ENCODE measurements at places on chromosomes 2 and 18. TPM values are rescaled to one million over a fixed set of nuclear protein-coding genes. Genes with fewer than 3 reads are reported as not detected.

GRCh38 chr18:72128649-72129048 lies 415.5 kb downstream of the CBLN2 start:
- DNase-seq, result no peak

DNA sequence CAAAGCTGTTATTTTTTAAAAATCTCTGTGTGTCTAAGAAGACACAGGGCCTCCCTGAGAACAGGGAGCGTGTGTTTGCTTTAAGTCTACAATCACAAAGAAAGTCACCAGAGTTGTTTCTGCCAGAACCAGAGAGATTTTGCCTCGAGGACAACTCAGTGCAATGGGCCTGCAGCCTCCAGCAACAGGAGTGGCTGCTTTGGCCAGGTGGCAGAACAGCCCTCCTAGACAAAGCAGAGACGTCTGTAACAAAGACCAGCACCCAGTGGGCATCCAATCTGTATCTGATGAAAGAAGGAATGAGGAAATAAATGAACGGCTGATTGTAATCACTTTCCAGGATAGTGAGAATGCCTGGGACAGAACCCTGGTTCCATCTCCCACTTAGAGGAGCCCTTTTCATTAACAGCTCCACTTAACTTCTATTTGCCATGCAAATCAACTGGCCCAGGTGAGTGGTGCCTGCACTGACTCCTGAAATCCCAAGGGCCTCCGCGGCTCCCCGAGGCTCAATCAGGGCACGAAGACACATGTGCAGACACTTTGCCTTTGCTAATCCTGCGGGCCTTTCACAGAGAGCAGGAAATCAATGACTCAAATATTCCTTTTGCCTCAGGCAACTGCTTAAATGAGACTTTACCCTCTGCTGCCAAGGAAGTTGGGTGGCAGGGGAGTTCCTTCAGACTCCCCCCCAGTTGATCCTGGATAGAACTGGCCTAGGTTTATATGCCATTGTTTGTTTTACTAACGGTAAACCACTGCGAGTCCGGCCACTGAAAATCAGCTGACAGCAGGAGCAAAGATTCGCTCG lies 146.5 kb downstream of the CABLES1 start:
- DNase-seq, result peak; percentile 40

DNA sequence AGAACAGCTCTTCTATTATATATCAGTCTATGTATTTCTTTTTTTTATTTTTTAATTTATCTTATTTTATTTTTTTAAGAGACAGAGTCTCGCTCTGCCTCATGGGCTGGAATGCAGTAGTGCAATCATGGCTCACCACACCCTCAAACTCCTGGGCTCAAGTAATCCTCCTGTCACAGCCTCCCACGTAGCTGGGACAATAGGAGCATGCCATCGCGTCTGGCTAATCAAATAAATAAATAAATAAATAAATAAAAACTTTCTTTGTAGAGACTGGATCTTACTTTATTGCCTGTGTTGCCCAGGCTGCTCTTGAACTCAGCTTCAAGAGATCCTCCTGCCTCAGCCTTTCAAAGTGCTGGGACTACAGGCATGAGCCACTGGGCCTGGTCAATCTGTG lies 117.0 kb downstream of the RBMS1 start:
- no peak for DNase-seq

GRHL1 gene
- 0.11 TPM for total RNA-seq

Measured in HT1080 (cell line).